Brain (organoid and tissue), 16 donors: ENCODE measurements at places on chromosomes 4 and X. TPM values are rescaled to one million over a fixed set of nuclear protein-coding genes. Genes with fewer than 3 reads are reported as not detected.

Gene SULT1E1
- polyA plus RNA-seq = not detected

Gene ARHGAP6
- polyA plus RNA-seq = 0.44 TPM

Gene CFAP99
- 0.71 TPM for polyA plus RNA-seq

Gene DCAF4L1
- not detected for polyA plus RNA-seq

Gene CDX4
- not detected for polyA plus RNA-seq

Gene IL1RAPL1
- 0.68 TPM for polyA plus RNA-seq

Gene TEC
- 0.29 TPM for polyA plus RNA-seq

Gene ATP1B4
- polyA plus RNA-seq = not detected

Gene BANK1
- 0.22 TPM for polyA plus RNA-seq

Gene PDE6B
- 8.7 TPM for polyA plus RNA-seq

Gene NDNF
- polyA plus RNA-seq = 0.42 TPM

Gene SRPX
- 7.4 TPM for polyA plus RNA-seq

Gene AWAT2
- polyA plus RNA-seq = not detected

Gene ADGRG4
- polyA plus RNA-seq = not detected

Gene APBB2
- 71.6 TPM for polyA plus RNA-seq

Gene SSX3
- polyA plus RNA-seq = not detected

Gene STIM2
- polyA plus RNA-seq = 11.6 TPM

Gene FGF5
- polyA plus RNA-seq = not detected

Gene ZNF141
- 2.3 TPM for polyA plus RNA-seq

Gene BEND4
- 0.07 TPM for polyA plus RNA-seq

Gene CCNA2
- 16.8 TPM for polyA plus RNA-seq

Gene SHOX
- polyA plus RNA-seq = not detected

Gene ADH5
- polyA plus RNA-seq = 73.7 TPM

Gene FAM184B
- polyA plus RNA-seq = 0.58 TPM

Gene PIR
- 21.9 TPM for polyA plus RNA-seq

Gene ASB11
- polyA plus RNA-seq = not detected

Gene SUPT20HL2
- not detected for polyA plus RNA-seq

Gene SLC10A4
- 14.5 TPM for polyA plus RNA-seq

Gene FGF16
- not detected for polyA plus RNA-seq

Gene CACNA1F
- 1.4 TPM for polyA plus RNA-seq

Gene PPEF2
- polyA plus RNA-seq = not detected

Gene XK
- 1.1 TPM for polyA plus RNA-seq

Gene LRIT3
- not detected for polyA plus RNA-seq

Gene GYG2
- polyA plus RNA-seq = 6.1 TPM

Gene PAGE1
- not detected for polyA plus RNA-seq

Gene RRH
- not detected for polyA plus RNA-seq

Gene EPGN
- not detected for polyA plus RNA-seq

Gene NEUROG2
- 0.19 TPM for polyA plus RNA-seq

Gene FUNDC1
- polyA plus RNA-seq = 14.1 TPM

Gene COL25A1
- polyA plus RNA-seq = not detected

Gene ARR3
- polyA plus RNA-seq = not detected

Gene RAI2
- 12.0 TPM for polyA plus RNA-seq

Gene RAB40AL
- not detected for polyA plus RNA-seq
